AG04450 (cell line): ENCODE measurements at places on chromosomes 4 and X.

DNA sequence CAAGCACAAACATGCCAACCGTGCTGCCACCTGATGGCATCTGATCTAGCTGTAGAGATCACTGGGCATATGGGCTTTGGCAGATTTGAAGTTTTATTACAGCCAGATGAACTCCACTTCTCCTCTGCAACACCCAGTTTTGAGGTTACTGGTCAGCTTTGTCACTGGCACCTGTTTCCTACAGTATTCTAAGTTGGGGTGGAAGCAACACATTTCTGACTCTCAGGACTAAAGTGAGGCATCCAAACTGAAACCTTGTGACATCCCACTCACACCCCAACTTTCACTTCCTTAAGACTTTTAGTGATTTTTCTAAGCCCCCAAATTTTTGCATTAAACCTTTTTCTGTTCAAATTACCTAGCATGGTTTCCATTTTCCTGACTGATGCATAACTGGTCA is 115.1 kb upstream of the PCDH18 start:
- DNase-seq: no peak

DNA sequence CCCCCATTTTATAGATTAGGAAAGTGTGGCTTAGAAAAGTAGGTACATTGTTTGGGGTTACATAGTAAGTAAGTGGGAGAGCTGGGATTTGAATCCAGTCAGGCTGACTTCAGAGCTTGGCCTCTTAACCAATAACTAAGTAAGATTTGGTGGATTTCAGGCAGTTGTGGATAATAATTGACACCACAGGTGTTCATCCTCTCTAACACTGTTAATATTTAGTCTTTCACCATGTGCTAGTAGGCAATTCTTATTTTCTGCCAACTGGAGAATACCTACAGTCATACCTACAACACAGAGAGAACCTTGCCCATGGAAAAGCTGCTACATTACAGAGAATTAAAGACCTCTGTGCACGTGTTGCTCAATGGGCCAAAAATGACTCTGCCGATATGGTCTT is 89.5 kb downstream of the DIAPH2 start:
- no peak for DNase-seq

DNA sequence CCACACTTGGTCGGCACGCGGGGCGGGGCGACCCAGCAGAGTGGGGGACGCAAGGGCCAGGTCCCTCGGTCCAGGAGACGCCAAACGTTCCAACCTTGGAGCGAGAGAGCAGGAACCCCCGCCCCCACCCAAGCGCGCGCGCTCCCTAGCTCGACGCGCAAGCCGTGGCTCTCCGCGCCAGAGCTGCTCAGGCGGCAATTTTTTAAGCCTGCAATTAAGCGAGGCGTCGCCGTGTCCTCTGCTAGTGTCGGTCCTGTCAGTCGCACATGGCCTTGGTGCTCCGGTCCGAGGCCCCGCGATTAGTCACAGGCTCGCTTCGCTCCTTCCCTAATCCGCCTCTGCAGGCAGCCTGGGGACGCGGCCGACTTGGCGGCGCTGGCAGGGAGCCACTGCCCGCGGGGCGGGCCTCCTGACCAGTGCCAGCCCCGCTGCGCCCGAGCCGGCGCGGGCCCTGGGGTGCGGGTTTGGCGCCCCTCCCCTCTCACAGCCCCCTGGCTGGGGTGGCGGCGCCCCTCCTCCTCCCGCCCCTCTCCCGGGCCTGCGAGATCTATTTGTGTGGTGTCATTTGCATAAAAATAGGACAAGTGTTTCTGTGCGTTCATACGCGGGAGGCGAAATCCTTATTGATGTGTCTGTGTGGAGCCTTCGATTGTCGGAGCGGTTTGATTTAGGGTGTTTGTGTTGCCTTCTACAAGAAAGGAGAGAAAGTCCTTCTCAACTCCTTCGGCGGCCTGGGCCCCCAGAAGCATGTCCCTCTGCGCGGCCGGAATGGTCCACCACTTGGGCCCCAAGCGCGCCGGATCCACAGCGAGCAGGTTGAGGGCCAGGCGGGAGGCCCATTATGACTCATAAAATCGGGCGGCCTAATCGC is 9.8 kb upstream of the BCOR start:
- no peak for DNase-seq

DNA sequence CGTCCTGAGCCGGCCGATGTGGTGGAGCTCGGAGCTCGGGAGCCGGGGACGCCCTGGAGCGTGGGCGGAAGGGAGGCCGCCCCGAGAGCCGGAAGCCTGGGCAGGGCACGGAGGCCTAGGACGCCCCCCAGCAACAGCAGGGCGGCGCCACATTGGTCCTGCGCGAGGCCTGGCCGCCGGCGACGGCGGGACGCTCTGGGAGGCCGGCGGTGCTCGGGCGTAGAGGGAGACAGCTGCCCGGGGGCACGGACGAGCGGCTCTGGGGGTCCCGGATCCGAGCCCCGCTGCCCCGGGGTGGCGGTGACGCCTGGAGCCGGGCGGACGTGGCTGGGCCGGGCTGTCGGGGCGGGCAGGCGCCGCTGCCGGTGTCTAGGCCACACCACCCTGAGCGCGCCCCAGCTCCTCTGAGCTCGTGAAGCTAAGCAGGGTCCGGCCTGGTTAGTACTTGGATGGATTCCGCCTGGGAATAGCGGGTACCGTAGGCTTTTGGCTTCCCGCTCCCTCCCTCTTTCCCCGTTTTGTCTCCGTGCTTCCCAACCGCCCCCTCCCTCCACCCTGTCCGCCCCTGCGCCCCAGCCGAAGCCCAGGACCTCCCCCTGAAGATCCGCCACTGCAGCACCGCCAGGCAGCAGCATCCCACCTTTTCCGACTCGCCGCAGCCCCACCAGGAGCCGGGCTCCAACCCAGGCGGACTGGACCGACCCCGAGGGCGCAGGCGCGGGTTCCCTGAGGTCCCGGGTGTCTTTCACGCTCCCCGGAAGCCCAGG is 12.1 kb downstream of the FRG2 start:
- no peak for DNase-seq

GRCh38 chrX:129347291-129347690 is 176.0 kb downstream of the SMARCA1 start:
- no peak for DNase-seq

GRCh38 chrX:67480789-67481188 is 63.0 kb upstream of the AR start:
- DNase-seq: no peak
